GM12878 (cell line): ENCODE measurements at places on chromosomes 7 and 10.

GRCh38 chr10:5449823-5450222 is 37.5 kb downstream of the NET1 start:
- H3K4me3 ChIP-seq = no peak overlapping the region
- peaks cover 3% of the 10 kb centered on the region for H3K36me3 ChIP-seq
- no peak for DNase-seq
- H3K27me3 ChIP-seq = no peaks in the 10 kb centered on the region

GRCh38 chr10:84549368-84550165 is 221.2 kb downstream of the CCSER2 start:
- no peak for DNase-seq
- H3K4me3 ChIP-seq = no peak overlapping the region
- no peaks in the 10 kb centered on the region for H3K4me1 ChIP-seq

- peaks cover 33% of the 10 kb centered on the region for H3K4me1 ChIP-seq
- H3K27me3 ChIP-seq = no peaks in the 10 kb centered on the region
- DNase-seq = no peak
Measured at GRCh38 chr7:129047761-129048160, 7.2 kb downstream of the TNPO3 start.

DNA sequence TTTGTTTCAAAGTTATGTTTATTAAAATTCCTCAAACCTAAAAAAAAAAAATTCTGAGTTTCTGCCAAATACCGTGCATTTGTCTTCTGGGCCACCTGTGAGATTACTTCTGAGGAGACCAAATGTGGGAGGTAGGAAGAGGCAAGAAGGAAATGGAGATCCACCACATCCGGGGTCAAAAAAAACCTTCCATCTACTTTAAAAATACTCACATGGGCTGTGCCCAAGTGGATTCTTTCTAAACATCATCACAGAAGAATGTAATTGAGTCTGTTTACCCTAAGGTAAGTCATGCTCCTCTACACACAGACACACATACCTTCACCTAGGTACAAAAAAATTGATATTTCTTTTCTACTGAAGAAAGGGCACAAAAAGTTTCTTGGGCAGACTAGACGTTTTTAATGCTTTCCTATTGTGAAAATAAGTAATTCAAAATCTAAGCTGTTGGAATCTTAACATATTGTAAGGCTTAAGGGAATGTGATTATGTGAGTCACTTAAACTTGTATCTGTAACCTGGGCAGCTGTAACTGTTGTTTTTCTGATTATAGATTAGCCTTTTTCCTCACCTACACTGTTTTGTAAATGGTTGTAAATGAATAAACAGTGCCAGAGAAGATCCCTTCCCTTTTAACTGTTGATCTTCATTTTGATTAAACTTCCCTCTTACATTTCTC is 19.1 kb upstream of the SPOCK2 start:
- H3K36me3 ChIP-seq = peaks cover 11% of the 10 kb centered on the region; the same call in 1 of the 2 replicates
- peak overlapping the region; percentile 13; the same call in 1 of the 2 replicates for H3K27ac ChIP-seq
- H3K4me1 ChIP-seq = peaks cover 5% of the 10 kb centered on the region; the same call in 1 of the 2 replicates
- H3K27me3 ChIP-seq = no peaks in the 10 kb centered on the region

DNA sequence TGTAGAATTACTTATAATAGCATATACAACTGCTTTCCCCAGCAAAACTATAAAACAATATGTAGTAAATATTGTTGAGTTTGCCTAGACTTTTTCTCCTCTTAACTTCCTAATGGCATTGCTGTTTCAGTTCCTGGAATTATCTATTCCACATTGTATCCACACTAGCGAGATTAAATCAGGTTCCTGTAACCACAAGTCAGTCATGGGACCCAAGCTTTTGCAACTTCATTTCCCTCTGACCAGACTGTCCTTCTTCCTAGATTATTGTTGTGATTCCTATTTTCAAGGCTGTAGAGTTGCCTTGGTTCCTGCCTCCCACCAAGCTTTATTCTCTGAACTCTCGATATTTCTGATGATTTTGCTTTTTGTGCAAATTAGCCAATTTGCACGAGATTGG is 173.3 kb upstream of the ZNF804B start:
- no peak overlapping the region for H3K4me3 ChIP-seq
- H3K27me3 ChIP-seq = no peaks in the 10 kb centered on the region
- H3K36me3 ChIP-seq = no peaks in the 10 kb centered on the region
- no peaks in the 10 kb centered on the region for H3K4me1 ChIP-seq
- no peak for DNase-seq
- H3K27ac ChIP-seq = no peak overlapping the region

DNA sequence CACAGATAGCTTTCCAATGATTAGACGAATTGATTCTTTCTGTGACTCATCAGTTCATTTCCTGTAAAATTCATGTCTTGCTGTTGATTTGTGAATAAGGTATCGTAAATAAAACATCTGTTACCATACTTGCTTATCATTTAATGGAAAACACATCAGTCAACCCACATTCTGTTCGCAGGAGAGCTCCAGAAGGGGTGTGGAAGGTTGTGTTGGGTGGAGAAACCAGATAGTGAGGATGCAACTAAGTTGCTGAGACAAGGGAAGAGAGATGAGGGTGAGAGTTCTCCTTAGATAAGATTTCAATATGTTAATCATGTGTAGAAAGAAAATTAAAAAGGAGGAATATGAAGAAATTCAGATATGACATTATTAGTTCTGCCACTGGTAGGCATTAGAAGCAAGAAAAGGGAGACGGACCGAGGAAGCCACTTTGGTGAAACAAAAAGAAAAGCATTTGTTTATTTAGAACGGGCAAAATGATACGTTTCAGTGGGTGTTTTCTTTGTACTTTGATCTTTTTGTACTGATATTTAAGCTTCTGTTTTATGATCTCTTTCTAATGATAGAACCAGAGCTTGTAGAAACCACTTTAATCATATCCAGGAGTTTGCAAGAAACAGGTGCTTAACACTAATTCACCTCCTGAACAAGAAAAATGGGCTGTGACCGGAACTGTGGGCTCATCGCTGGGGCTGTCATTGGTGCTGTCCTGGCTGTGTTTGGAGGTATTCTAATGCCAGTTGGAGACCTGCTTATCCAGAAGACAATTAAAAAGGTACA is 7.8 kb downstream of the CD36 start:
- H3K27ac ChIP-seq = no peak overlapping the region
- no peaks in the 10 kb centered on the region for H3K27me3 ChIP-seq
- no peaks in the 10 kb centered on the region for H3K4me1 ChIP-seq
- no peaks in the 10 kb centered on the region for H3K36me3 ChIP-seq
- DNase-seq = no peak

- no peak overlapping the region for H3K4me3 ChIP-seq
- DNase-seq = no peak
- peaks cover 24% of the 10 kb centered on the region for H3K4me1 ChIP-seq
- H3K27me3 ChIP-seq = no peaks in the 10 kb centered on the region
Measured at GRCh38 chr10:72564596-72564995, 61.3 kb downstream of the MICU1 start.

GRCh38 chr7:151168003-151168786 is 701 bp upstream of the GBX1 start:
- H3K27me3 ChIP-seq = peaks cover 14% of the 10 kb centered on the region
- H3K4me3 ChIP-seq = no peak overlapping the region
- H3K27ac ChIP-seq = no peak overlapping the region
- H3K36me3 ChIP-seq = no peaks in the 10 kb centered on the region

GRCh38 chr10:8898745-8899330 is 844.4 kb downstream of the GATA3 start:
- H3K27me3 ChIP-seq = no peaks in the 10 kb centered on the region
- H3K4me1 ChIP-seq = no peaks in the 10 kb centered on the region
- DNase-seq = no peak
- H3K36me3 ChIP-seq = no peaks in the 10 kb centered on the region

DNA sequence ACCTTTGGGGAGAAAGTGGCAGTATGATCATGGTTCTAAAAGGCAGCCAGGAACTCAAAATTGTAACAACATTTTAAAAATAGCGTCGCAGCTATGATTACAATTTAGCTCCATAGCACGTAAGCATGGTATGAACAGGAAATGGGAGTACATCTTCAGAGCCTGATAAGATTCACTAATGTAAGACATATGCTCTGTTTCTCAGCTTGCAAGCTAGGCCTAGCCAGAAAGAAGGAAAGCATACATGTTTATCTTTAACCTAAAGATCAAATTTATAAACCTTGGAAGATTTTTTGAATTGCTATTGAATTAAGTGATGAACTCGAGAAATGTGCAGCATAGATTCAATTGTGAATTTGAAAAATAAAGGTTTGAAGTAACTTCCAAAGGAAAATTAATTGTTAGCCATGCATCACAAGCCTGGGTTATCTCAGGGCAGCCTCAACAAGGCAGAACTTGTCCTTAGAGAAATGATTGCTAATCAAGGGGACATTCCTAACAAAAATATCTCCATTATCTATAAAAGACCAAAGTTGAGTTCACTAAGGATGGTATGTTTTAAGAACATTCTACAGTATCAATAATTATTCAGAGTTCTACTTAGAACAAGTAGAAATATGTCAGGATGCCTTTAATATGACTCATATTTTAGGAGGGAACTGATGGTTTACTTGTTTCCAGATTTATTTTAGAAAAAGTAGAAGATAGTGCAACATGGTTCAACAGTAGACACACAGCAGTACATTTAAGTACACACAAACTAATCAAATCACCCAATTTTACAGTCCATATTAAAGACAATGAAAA is 38.8 kb upstream of the SEPTIN7 start:
- H3K27ac ChIP-seq = no peak overlapping the region
- no peak overlapping the region for H3K4me3 ChIP-seq
- no peak for DNase-seq
- no peaks in the 10 kb centered on the region for H3K4me1 ChIP-seq

DNA sequence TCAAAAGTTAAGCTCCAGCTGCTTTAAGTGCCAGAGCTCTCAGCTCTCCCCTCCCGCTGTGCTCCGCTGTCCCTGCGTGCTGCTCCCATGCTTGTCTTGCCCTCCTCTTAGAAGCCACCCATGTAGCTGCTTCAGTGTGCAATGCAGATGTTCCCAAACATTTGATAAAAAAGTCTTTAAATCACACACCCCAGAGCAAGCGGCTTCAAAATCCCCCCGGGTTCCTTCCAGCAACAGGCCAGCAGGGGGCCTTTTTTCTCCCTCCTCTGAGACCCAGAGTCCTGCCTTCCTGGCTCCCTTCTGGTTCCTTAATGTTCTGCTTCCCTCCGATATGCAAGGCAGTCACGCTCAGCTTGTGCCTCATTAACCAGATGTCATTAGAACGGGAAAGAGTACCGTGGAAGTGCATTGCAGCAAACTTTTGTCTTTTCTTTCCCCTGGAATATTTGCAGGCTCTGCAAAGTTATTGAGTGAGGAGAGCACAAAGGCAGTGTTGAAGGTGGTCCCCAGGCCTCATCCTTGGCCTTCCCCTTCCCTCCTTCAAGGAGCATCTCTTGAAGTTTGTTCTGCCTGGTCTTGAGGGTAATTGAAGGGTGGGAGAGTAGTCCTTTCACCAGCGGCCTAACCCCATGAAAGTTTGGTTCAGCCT is 25.5 kb downstream of the LDB3 start:
- no peaks in the 10 kb centered on the region for H3K4me1 ChIP-seq
- DNase-seq = no peak
- no peak overlapping the region for H3K27ac ChIP-seq
- no peak overlapping the region for H3K4me3 ChIP-seq
- H3K36me3 ChIP-seq = no peaks in the 10 kb centered on the region
- H3K27me3 ChIP-seq = no peaks in the 10 kb centered on the region; the same call in 1 of the 2 replicates

DNA sequence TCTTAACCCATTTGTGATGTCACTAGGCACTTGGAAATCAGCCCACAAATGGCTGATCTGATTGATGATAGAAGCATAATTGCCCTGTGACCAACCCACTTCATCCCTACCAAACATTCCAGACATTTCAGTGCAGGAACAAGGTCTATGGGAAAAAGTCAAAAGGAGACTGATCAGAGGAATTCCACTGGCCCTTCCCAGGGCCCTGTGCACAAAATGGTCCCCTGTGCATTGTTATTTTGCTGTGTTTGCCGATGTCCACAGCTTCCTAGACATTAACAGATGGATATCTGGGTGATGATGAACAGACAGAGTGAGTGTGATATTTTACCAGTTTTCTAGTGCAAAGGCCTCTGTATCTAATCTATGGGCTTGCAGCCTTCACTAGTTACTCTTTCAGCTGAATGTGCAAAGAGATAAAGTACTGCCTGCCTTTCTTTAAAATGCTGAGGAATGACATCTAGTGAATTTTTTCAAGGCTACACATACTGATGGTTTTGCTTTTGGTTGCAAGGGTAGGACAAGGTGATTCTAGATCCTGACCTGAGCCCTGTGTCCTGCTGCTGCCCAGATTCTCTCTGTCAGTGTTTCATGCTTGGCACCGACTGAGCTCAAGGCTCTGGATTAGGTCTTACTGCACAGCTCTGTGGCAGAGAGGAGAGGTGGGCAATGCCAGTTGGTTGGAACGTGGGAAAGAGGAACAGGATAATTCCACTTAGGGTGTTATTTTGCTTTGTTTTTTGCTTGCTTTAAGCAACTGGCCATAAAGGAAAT is 55.4 kb downstream of the CALD1 start:
- H3K27me3 ChIP-seq = no peaks in the 10 kb centered on the region; the same call in 1 of the 2 replicates
- DNase-seq = no peak
- no peaks in the 10 kb centered on the region for H3K4me1 ChIP-seq
- no peak overlapping the region for H3K27ac ChIP-seq
- H3K4me3 ChIP-seq = no peak overlapping the region
- H3K36me3 ChIP-seq = no peaks in the 10 kb centered on the region

DNA sequence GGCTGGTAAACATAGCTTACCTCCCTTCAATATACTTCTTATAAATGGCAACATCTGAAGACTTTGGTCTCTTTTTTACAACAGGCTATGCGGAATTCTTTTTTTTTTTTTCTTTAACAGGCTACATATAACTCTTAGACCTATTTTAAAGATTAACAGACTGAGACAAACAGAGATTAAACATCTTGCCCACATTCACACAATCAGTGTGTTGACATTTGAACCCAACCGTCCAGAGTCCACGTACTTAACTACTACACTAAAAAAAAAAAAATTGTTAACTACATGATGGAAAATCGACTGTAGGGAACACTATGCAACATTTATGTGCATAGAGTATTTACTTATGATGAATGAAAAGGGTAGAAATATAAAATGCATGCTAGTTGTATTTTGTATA is 298.5 kb downstream of the ELMO1 start:
- H3K27me3 ChIP-seq = no peaks in the 10 kb centered on the region
- H3K36me3 ChIP-seq = no peaks in the 10 kb centered on the region
- no peak for DNase-seq
- no peak overlapping the region for H3K4me3 ChIP-seq
- peaks cover 3% of the 10 kb centered on the region; the same call in 1 of the 2 replicates for H3K4me1 ChIP-seq

DNA sequence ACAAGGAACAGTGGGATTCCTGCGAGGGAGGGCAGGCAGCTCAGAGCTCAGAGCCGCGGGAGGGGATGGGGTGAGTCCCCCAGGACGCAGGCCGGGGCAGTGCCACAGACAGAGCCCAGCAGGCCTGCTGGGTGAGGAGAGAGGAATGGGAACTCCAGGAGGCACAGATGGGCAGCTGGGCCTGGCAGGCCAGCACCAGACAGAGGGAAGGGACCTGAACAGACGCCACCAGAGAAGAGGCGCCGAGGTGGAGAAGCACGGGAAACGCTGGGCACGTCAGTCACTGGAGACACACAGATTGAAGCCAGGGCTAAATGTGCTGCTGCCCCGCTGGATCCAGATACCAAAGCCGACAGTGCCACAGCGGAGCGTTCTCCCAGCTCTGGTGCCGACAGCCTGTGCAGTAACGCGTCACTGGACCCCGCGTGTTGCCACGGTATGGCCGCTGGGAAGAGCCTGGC is 225.8 kb downstream of the MAD1L1 start:
- H3K27me3 ChIP-seq = no peaks in the 10 kb centered on the region
- no peak overlapping the region for H3K27ac ChIP-seq
- H3K4me1 ChIP-seq = no peaks in the 10 kb centered on the region
- H3K4me3 ChIP-seq = no peak overlapping the region
- no peak for DNase-seq
- H3K36me3 ChIP-seq = no peaks in the 10 kb centered on the region
